ENCODE measurements at places on chromosomes 13 and 19.

DNA sequence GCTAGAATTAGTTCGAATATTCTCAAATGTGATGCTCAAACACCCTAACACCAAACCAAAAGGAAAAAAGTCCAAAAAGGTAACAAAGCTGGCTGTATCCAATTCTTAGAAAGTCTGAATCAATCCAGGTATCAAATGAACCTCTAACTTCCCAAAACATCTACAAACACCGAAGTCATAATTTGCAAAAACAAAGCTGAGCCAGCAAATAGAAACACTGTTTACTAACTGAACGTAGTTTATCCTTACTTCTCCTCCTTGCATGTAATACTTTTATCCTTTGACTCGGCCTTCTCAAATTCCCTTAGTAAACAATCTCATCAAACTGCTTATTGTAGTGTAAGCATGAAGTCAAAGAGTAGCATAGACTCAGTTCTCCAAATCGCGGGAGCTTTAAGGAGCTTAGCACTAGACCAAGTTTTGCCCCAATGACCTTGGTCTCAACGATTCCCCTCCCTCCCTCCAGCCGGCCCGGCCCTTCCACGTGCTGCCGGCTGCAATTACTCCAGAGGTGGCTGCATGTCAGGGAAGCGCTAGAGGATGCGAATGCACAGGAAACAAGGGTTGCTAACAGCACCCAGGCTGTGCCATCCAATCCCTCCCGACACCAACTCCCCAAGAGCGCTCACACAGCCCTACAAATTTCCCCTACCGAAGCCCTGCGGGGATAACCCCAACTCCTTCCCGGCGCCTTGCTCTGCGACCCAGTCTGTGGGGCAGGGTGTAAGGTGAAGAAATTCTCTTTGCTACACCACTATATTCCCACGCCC, 693 bp downstream of the XPO4 start:
- peak; percentile 75 for DNase-seq

DNA sequence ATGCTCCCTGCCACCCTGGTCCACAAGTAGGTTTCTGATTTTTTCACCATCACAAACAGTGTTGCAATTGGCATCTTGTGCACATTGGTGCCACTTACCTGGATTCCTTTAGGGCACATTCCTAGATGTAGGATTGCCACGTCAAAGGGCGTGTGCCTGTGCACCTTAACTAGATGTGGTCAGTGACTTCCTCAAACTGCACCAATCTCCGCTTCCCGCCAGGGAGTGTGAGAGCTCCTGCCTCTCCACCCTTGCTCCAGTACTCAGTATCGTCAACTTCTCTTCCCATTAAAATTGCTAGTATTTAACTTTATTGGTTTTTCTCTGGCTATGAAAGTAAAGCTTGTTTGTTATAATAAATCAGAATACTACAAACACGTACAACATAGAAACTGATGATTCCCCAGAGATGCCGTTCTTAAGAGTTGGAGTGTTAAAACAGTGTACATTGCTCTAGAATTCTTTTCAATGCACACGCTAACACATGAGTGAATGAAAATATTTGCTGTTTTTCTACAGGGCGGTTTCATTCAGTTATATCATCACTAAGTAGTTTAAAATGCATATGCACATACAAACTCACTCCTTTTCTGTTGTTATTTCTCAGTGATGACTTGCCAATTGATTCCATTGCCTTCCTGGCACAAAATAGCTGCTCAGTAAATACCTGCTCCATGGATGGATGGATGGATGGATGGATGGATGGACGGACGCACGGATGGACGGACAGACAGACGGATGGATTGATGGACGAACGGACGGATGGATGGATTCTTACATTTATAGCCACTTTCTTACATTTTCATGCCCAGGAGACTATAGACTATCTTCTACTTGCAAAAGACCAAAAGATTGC, 23.4 kb downstream of the CCNE1 start:
- no peak for DNase-seq

GRCh38 chr13:33318744-33319143, 33.2 kb upstream of the STARD13 start:
- DNase-seq: peak; percentile 14

GRCh38 chr13:100636004-100636403, 38.6 kb downstream of the TMTC4 start:
- DNase-seq: no peak

DNA sequence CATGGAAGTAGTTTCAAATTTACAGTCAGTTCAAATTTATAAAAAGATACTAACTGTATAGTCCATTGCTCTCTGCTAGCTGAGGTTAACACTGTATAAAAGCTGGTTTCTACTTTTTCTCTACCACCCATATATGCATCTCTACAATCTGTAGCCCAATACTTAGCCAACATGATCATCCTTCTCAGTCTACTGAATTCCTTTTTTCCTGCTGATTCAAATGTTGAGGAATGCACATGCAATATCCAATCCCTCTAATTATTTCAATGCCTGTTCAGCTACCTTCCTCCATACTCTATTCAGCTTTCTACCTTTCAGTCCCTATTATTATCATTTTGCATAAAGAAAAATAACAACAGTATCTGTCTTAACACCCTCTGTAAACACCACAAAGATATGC, 15.6 kb downstream of the KPNA3 start:
- peak; percentile 56 for DNase-seq

GRCh38 chr13:97844151-97844550, 109.3 kb upstream of the IPO5 start:
- DNase-seq: no peak

Measured in GM23248 (cell line).